Stimulated activated CD8-positive, alpha-beta memory T cell treated with anti-CD3 and anti-CD28 coated beads, Interleukin-7, amount 100 ng/mL, for 24 hours (primary cell): ENCODE measurements at places on chromosomes 12 and 14.

- no peak for DNase-seq
Observed at GRCh38 chr12:54136844-54137580, 51.8 kb downstream of the SMUG1 start.

DNA sequence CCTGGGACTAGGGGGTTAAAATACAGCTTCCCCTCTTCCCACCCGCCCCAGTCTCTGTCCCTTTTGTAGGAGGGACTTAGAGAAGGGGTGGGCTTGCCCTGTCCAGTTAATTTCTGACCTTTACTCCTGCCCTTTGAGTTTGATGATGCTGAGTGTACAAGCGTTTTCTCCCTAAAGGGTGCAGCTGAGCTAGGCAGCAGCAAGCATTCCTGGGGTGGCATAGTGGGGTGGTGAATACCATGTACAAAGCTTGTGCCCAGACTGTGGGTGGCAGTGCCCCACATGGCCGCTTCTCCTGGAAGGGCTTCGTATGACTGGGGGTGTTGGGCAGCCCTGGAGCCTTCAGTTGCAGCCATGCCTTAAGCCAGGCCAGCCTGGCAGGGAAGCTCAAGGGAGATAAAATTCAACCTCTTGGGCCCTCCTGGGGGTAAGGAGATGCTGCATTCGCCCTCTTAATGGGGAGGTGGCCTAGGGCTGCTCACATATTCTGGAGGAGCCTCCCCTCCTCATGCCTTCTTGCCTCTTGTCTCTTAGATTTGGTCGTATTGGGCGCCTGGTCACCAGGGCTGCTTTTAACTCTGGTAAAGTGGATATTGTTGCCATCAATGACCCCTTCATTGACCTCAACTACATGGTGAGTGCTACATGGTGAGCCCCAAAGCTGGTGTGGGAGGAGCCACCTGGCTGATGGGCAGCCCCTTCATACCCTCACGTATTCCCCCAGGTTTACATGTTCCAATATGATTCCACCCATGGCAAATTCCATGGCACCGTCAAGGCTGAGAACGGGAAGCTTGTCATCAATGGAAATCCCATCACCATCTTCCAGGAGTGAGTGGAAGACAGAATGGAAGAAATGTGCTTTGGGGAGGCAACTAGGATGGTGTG lies 1.9 kb downstream of the GAPDH start:
- DNase-seq, result no peak

DNA sequence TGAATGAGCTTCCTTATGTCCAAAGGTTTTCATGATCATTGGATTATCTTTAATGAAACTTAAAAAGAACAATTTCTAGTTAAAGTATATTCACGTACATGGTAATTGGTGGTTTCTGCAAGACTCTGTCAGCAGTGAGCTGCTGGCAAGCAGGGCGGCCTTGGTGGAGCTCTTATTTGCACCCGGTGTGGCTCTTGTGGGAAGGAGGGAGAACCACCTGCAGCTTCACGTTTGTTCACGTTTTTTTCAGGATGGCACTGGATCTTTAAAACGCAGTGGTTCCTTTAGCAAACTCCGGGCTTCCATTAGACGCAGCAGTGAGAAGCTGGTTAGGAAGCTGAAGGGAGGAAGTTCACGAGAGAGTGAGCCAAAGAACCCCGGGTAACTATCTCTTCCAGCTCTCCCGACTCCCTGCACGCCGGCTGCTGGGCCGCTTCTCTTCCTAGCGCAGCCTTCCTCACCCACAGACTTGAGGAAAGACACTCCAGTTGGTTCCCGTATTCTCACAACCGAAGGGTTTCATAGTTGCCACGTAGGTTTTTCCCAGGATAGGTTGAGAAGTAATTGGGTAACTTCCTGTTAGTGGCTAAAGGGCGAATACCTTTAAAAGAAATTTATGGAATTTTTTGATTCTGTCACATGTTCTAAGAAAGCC lies 28.3 kb downstream of the XRCC3 start:
- no peak for DNase-seq

- no peak for DNase-seq
Observed at GRCh38 chr14:62081951-62082350, 319.7 kb downstream of the SNAPC1 start.

- no peak for DNase-seq
Observed at GRCh38 chr12:54251667-54252284, 28.1 kb downstream of the CBX5 start.

- no peak for DNase-seq
Observed at GRCh38 chr14:102717276-102717675, 60.0 kb upstream of the TRAF3 start.

- no peak for DNase-seq
Observed at GRCh38 chr12:105212438-105212837, 23.5 kb downstream of the APPL2 start.

DNA sequence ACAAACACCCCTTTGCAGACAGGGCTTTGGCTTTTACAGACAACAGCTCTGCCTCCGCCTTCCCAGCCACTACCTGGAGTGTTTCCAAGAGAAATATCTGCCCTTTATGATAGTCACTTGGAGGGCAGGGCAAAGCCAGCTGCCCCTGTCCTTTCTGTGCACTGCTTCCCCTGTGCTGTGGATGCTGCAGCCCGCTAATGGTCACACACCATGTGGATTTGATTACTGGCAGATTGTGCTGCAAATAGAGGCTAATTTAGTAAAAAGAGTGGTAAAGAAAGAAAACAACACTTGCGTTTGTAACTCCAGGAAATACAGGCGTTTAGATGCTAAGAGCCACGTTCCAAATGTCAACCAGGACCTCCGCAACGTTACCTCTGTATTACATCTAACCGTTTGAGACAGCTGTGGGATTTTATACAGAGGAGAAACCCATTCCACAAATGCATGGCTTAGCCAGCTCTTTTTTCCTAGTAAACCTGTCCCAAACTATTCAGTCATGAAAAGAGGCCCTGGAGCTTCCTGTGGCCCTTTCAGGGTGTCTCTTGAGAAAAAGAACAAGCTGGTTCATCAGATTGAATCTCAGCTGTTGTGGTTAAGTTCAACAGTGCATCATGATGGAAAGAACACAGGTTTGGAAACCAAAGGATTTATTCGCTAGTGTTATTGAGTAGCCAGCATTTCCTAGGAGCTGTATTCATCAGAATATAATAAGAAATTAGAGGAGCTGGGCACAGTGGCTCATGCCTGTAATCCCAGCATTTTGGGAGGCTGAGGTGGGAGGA lies 30.1 kb upstream of the PWP1 start:
- no peak for DNase-seq

- no peak for DNase-seq
Observed at GRCh38 chr14:22781301-22781991, 15.0 kb downstream of the OXA1L start.

DNA sequence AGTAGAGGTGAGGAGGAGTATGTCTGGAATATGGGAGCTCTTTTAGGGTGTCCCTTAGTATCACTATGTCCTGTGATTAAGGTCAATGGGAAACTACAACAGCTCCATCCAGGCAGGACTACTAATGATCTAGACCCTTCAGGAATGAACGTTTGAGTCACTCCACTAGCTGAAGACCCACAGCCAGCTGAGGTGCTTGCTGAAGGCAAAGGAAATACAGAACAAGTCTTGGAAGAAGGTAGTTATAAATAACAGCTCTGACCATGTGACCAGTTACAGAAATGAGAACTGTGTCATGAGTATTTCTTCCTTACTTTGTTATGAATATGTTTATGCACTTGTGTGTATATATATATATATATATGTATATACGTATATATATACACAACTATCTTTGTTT lies 40.5 kb upstream of the USP44 start:
- DNase-seq, result no peak

- DNase-seq, result no peak
Observed at GRCh38 chr12:132467511-132467910, 22.4 kb upstream of the FBRSL1 start.

GRCh38 chr14:81633496-81633895 lies 99.8 kb upstream of the SEL1L start:
- DNase-seq, result no peak

- DNase-seq, result no peak
Observed at GRCh38 chr12:107967170-107967569, 161.9 kb upstream of the WSCD2 start.

DNA sequence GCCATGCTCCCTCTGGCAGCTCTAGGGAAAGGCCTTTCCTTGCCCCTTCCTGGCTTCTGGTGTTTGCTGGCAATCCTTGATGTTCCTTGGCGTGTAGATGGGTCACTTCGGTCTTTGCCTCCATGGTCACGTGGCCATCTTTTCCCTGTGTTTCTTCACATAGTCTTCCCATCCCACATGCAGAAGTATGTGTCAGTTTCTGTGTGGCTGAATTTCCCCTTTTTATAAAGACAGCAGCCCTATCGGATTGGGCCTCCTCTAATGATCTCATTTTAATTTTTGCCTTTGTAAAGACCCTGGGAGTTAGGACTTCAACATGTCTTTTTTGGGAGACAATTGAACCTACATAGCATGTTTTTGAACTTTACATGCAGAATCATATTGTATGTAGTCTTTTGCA lies 107.2 kb upstream of the FGD4 start:
- no peak for DNase-seq

- peak; percentile 31 for DNase-seq
Observed at GRCh38 chr12:55830601-55831446, 1.4 kb upstream of the DNAJC14 start.

DNA sequence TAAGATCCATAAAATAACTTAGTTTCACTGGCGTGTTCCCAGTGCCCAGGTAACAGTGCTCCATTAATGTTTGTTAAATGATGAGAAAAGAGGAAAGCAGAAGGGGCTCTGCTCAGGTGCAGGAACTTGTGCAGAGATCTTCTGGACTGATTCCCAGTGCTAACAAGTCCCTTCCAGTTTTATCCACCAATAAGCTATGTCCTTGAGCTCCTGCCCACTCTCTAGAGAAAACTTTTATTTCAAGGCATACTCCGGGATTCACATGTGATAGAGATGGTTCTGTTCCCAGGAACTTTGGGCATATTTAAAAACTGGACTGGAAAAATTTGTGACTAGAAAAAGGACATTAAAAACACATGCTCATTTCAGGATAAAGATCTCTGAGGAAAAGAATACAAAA lies 1.9 kb downstream of the GYS2 start:
- no peak for DNase-seq

- DNase-seq, result no peak
Observed at GRCh38 chr14:71103662-71104484, 196.6 kb downstream of the PCNX1 start.

DNA sequence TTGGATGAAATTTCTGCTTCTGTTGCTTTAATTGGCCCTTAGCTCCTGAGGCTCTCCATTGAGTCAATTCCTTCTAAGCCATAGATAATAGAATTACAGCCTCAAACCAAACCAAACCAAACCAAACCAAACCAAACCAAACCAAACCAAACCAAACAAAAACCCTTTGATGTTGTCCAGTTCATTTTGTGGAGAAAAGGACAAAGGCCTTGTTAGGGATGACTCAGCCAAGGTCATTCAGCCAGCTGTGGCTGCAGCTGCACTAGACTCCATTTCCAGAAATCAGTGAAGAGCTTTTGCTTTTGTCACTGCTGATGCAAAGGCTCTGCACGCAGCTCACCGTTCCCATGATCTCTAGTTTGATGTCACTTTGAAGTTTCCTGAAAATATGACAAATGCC lies 82.2 kb upstream of the RMST start:
- no peak for DNase-seq

- DNase-seq, result no peak
Observed at GRCh38 chr12:79063258-79063657, 198.7 kb downstream of the SYT1 start.

DNA sequence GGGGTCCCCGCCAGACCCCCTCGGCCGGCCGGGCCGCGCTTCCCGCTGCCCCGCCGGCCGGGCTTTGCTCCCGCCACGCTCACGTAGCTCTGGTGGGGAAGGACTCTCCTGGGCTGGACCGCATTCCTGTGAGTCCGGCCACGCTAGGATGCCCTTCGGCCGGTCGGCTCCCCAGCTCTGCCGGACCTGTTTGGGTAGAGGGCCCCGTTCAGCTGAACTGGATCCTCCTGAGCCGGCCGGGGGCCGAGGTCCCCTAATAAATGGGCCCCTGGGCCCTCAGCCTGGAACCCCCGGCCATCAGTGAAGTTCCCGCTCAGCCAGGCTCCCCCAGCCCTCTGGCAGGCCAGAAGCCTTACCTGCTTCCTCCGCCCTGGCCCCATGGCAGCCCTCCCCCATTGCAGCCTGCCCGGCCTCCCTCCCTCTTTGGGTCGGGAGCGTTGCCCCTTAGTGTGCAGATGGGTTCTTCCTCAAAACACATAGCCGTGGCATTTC lies 593 bp downstream of the UNC119B start:
- DNase-seq, result no peak

GRCh38 chr14:25803386-25804018 lies 753.6 kb upstream of the STXBP6 start:
- DNase-seq, result no peak

DNA sequence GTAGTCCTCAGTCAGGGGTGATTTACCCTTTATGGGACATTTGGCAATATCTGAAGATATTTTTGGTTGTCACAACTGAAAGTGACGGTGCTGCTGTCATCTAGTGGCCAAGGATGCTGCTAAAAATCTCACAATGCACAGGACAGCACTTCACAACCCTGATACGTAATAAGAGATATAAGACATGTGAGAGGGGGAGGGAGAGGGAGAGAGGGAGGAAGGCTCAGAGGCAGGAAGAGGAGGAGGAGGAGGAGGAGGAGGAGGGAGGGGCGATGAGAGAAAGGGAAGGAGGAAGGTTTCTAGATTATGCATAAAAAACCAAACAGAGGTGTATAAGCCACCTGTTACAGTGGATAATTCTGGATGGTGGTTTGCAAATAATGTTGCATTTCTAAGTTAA lies 14.3 kb downstream of the MYL2 start:
- no peak for DNase-seq

GRCh38 chr14:94377866-94378470 lies 10.4 kb downstream of the SERPINA1 start:
- DNase-seq, result no peak

DNA sequence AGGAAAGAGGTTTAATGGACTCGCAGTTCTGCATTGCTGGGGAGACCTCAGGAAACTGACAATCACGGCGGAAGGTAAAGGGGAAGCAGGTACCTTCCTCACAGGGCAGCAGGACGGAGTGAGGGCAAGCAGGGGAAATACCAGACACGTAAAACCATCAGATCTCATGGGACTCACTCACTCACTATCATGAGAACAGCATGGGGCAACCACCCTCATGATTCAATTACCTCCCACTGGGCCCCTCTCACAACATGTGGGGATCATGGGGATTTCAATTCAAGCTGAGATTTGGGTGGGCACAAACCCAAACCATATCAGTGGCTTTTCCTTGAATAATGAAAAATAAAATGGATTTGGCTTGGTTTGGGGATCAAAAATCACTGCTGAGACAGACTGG lies 380.5 kb downstream of the VRK1 start:
- no peak for DNase-seq

DNA sequence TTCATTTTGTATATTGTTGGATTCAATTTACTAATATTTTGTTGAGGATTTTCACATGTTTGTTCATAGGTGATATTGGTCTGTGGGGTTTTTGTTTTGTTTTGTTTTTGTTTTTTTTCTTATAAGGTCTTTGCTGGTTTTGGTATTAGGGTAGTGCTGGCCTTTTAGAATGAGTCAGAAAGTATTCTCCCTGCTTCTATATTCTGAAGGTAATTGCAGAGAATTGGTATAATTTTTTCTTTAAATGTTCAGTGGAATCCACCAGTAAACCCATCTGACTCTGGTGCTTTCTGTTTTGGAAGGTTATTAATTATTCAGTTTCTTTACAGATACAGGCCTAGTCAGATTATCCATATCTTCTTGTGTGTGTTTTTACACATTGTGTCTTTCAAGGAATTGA lies 8.9 kb downstream of the TOGARAM1 start:
- DNase-seq, result no peak
